ENCODE measurements at places on chromosomes 11 and 22.

DNA sequence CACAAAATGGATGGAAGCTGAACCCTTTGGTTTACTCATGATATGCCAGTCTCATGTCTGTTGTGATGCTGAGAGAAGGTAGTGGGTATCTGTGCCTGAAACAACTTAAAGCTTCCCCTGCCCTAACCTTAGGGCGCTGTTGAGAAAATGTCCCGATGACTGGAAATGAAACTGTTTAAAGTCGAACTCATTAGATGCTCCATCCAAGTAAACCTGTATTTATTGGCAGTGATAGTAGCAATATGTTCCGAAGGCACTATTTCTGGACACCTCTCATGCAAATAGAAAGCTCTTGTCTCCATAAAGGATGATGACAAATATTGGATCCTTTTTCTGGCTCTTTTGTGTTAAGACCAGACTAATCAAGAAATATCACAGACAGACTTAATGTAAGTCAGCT, 86.2 kb downstream of the GRAMD1B start:
- DNase-seq: no peak

- peak; percentile 21 for DNase-seq
Measured at GRCh38 chr11:20647976-20648565, 21.3 kb upstream of the NELL1 start.

DNA sequence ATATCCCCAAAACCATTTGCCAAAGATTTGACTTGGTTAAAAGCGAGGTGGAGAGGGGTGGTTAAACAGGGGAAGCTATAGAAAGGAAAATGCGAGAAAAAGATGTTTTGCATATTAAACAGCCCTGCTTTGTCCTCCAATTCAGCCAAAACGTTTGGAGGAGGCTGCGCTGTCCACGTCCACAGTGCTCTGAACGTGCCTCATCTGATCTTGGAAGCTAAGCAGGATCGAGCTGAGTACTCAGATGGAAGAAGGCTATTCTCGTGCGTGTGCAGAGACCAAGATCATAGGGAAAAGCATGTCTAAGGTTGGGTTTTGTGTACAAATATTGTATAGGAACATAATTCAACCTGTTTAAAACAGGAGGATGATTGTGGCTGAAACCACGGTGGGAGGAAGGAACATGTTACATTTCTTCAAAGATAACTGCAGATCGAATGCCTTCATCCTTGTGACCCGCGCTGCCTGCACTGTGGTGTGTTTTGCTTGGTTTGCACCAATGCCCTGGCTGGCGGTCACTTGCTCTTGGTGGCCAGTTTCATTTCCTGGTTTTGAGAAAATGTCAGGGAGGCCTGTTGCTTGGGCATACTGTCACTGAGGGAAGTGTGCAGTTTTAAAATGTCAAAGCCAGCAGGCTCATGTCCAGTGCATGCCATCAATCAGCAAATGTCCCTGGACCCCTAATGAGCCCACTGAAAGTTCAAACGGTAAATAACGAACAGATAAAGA, 40.4 kb downstream of the FLI1 start:
- no peak for DNase-seq

- DNase-seq: no peak
Measured at GRCh38 chr22:29208879-29209623, 3.4 kb downstream of the EMID1 start.

DNA sequence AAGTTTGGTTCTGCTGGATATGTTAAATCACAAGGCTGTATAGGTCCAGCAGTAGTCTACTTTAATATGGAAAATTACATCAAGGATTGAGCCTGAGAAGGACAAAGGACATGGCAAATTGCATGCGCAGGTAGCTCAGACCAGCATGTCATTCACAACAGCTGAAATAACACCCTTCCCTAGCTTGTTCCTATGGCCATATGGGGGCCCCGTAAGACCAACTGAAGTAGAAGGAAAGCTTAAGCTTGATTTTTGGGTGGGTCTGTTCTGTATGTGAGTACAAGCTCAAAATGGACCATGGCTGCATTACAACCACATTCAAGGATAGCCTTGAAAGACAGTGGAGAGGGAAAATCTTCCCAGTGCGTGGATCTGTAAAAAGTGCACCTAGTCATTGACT, 20.6 kb upstream of the PDE3B start:
- DNase-seq: no peak

- no peak for DNase-seq
Measured at GRCh38 chr11:130515829-130516553, 67.5 kb downstream of the ADAMTS15 start.

DNA sequence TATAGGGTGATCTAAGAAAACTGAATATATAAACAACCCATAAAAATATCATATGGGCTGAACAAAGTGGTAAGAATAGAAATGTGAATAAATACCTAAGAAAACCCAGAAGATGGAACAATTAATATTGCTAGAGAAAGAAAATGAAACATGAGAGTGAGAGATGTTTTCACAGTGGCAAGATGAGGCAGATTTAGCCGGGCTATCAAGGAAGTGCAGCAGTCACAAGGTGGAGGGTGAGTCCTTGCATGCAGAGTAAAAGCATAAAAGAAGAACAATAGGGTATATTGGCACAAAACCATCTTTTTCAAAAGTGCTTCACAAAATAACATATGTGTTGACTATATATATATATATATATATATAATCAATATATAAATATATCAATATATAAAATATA, 49.6 kb downstream of the NOX4 start:
- no peak for DNase-seq

GRCh38 chr22:46862418-46863324, 100.2 kb downstream of the TBC1D22A start:
- DNase-seq: no peak

- peak; percentile 6 for DNase-seq
Measured at GRCh38 chr11:2587976-2588748, 111.6 kb downstream of the KCNQ1OT1 start.

DNA sequence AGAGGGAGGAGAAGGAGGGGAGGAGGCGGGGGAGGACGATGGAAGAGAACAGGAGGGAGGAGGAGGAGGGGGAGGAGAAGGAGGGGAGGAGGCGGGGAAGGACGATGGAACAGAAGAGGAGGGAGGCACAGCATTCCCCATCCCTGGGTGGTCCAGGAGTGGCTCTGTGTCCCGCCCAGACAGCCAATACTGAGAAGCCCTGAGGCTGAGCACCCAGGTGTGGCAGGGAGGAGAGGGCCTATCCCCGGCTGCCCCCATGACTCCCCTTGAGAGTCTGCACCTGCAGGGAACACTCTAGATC, 717 bp downstream of the MRGPRE start:
- DNase-seq: no peak

DNA sequence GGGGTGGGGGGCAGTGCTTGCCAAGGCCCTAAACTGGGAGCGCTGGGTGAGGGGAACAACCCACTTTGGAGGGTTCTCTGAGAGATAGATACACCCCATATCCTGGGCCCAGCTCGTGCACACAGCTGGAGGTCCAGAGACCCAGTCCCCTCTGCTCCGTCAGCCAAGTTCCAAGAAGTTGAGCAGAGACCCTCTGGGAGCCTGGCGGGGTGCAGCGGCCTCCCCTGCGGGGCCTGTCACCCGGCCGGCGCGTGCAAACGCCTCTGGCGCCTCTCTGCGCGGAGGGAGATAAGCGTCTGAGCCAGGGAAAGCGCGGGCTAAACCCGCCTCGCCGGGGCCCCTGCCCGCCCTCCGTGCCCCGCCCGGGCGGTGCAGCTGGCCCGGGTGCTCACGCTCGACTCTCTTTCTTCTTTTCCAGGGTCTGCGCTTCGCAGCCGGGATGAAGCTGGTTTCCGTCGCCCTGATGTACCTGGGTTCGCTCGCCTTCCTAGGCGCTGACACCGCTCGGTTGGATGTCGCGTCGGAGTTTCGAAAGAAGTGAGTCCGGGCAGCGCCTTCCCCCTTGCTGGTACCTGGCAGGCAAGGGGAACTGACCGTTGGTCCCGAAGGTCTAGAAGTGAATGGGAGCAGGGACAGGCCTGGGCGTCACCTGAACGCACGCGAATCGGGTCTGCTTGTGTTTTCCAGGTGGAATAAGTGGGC, 540 bp downstream of the ADM start:
- DNase-seq: no peak

DNA sequence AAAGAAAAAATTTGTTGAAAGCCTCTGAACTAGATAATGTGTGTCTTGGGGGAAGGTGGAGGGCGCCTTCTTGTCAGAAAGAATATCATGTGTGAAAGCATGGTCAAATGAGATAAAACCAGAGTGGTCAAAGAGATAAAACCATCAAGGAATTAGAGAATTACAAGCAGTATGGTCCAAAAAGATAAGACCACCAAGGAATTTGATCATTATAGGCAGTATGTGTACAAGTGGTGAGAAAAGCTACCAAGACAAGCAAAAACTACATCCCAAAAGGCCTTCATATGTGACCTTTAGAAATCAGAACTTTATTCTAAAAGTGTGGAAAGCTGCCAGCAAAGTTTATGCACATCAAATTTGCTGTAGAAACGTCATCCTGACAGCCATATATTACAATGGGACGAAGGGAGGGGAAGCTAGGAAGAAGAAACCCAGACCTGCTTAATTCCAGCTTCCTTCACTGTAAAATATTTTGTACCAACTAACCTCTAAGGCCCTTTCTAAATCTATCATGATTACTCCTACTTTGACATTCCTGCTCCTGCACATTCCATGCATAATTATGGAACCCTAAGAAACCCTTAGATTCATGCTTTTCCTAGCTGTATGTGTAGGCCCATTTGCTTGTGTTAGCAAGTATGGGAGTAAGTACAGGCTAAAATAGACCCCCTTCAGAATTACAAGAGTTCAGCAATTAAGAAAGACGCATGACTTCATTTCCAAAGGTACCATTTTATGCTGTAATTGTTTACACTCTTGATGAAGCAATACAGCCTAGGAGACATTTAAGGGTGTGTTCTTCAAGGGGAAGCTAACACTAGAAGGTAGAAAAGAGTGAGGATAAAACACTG, 51.6 kb downstream of the LGR4 start:
- DNase-seq: no peak

- no peak for DNase-seq
Measured at GRCh38 chr11:37812281-37812880, 1214.3 kb upstream of the RAG2 start.

GRCh38 chr11:33194455-33194854, 33.2 kb upstream of the CSTF3 start:
- DNase-seq: no peak

GRCh38 chr22:49962751-49963646, 2.4 kb downstream of the PIM3 start:
- no peak for DNase-seq

Measured in GM12892 (cell line).